ENCODE measurements at places on chromosomes 3 and 15.
A peak's percentile ranks its signal among the peaks of the same experiment; 100 is the strongest.

- no peak for DNase-seq
Measured at GRCh38 chr3:152192050-152192449, 76.7 kb upstream of the MBNL1 start.

- DNase-seq, result no peak
Measured at GRCh38 chr3:54633444-54634121, 294.3 kb downstream of the LRTM1 start.

DNA sequence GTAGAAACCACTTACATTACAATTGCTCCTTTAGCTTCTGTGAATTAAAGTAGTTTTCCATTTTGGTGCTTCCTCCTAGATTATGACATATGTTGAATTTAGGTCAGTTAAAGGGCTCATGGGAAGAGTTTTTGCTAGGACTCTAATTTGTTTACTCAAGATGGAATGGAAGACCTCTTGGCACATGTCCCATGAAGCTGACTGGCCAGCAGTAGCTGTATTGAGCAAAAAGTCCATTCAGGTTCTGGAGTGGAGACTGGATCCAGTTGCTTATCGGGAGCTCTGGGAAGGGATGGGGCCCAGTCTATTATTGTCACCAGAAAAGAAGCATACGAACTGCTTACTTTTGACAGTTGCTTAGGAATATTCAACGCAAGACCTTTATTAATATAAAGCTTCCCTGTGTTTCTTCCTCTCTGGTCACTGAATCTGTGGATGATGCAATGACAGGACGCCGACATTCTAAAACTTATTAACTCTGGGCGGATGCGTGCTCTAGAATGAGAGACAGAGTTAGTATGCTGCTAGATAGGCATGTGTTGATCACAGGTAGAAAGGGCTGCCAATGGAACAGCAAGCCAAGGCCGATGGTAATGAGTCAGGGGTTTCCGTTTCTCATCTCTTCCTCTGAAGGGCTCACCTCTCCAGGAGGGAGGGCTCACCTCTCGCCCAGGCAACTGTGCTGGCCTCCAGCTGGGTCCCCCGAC, 155.8 kb downstream of the NR1D2 start:
- no peak for DNase-seq

DNA sequence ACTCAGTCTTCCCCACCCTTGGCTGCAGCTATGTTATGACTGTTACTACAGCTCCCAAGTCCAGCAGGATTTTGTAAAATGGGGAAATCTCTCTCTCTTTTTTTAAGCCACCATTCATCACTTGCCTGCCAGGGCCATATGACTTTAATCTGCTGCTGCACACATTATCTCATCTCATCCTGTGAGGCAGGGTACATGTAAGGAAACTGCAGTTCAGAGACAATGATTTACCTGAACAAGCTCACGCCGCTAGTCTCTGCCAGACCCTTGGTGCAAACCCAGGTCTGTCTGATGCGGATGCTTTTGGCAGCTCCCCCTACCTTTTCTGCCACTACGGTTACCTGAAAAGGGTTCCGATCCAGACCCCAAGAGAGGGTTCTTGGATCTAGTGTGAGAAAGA, 78.3 kb downstream of the CHRNA7 start:
- DNase-seq, result no peak

GRCh38 chr15:38554354-38554753, 10.3 kb downstream of the RASGRP1 start:
- DNase-seq, result no peak

DNA sequence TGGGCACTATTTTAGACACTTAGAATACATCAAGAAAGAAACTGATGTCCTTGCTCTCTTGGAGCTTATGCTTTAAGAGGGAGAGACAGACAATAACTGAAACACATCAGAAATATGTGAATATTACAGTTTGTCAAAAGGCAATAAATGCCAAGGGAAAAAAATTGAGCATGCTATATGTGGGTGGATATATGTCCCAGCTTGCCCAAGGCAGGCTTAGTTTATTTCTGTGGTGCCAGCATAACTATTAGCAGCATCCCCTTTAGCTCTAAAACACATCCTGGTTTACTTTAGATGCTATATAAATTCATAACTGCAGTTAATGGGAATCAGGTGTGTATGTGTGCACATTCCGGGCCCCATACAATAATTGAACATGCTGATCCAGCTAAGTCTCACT, 191.2 kb upstream of the PDZRN3 start:
- no peak for DNase-seq

DNA sequence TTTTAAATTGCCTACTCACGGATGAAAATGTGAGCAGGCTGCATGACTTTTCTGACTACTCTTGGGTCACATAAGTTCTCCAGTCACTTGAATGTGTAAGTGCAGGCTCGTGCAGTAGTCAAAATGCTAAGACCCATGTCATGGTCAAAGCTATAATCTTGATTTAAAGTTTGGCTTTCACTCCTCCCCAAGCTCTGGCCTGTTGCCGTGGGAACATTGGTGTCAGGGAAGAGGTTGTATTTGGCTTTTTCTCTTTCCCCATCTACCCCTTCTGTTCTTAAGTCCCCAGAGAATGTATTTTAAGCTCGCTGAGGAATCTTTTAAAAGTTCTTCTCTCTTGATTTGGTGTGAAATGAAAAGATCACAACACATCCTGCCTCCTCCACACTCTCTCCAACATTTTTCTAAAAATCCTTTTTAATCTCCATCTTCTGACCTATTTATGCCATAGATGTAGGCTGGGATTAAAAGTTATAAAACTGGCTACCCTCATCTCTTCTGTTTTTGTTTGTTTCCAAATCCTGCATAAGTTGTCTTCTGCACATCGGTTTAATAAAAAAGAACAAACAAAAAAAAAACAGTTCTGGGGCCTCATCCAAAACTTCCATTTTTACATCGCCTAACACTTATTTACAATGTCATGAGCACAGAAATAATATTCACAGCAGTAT, 61.4 kb upstream of the ADAMTSL3 start:
- DNase-seq, result no peak

GRCh38 chr15:76961268-76962011, 29.9 kb downstream of the RCN2 start:
- no peak for DNase-seq

DNA sequence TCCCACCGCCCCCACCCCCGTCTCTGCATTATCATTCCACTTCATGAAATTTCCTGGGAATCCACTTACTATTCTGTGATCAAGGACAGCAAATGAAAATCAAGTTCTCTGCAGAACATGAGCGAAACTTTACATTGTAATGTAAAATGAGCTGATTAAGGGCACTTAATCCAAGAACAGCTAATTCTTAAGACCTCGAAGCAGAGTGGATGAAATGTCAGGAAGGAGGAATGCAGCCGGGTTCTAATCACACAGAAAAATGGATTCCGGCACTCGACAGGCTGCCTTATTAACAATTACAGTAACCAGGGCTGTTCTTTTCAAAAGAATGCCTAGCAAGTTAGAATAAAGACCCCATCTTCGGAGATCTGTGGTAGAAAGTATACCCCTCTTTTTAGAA, 57.5 kb downstream of the RFTN1 start:
- DNase-seq, result no peak

GRCh38 chr3:146024260-146024659, 136.7 kb downstream of the PLOD2 start:
- no peak for DNase-seq

GRCh38 chr15:31100738-31101137, 787 bp downstream of the TRPM1 start:
- DNase-seq, result no peak

DNA sequence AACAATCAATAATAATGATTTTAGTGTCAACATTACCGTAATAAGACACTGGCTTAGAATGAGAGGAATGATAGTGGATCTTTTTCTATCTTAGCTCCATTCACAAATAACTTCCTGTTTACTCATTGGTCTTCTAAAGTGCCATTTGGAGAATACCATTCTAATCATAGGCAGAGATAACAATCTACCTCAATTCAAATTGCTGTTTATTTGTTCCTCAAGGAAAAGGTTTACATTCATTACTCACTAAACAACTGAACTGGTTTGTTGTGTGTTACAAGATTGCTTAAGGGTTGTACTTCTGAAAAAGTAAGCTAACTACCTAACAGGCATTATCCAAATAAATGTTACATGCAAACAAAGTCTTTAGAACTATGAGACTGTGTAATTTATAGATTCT, 8.1 kb upstream of the PCOLCE2 start:
- no peak for DNase-seq

GRCh38 chr3:99662838-99663570, 24.6 kb downstream of the COL8A1 start:
- no peak for DNase-seq

DNA sequence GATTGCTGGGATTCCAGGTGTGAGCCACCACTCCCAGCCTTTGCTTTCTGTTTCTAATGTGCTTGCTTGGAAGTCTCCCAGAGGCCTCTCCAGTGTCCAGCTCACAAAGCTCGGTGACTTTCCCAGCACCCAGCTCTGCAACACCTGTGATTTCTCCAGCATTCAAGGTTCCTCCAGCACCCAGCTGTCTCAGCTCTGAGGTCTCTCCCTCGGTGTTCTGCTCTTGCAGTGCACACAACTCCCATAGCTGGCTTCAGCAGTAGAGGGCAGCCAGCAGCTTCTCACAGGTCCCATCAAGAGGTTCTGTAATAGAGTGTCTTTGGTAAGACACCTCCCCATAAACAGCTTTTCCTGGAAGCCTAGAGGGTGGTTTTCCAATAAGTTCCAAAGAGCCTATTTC, 75.1 kb downstream of the GRM7 start:
- no peak for DNase-seq

- DNase-seq, result no peak
Measured at GRCh38 chr15:24607636-24608035, 67.9 kb upstream of the NPAP1 start.

DNA sequence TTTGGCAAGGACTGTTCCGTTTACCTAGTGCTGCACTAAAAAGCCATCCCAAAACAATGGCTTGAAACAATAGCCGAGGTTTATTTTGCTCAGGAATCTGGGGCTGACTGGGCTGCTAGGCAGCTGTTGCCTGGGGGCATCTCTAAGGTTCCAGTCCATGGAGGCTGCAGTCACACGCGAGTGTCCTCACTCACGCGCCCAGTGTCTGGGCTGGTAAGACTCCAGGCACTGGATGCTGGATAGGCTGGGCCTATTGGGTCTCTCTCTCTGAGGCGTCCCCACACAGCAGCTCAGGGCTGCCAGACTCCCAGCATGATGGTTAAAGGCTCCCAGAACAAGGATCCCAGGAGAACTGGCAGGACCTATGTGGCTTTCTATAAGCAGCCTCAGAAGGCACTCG, 34.2 kb downstream of the ALS2CL start:
- no peak for DNase-seq

DNA sequence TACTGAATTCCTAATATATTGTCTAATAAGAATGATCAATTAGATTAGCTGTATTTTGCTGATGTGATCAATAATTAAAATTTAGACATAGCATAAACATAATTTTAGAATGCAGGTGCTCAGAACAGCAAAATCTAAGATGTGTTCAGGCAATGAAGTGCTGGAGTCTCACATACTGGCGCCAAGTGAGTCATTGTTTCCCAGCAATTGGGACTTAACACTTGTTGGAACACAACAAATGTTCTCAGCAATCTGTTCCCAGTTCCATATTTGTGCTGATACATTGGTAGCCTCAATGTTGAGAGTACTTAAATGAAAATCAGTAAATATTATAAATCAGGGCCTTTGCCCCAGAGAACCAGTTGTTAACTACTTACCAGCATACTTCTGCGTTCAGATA, 619.0 kb downstream of the ROBO1 start:
- DNase-seq, result no peak

GRCh38 chr15:38320866-38321265, 68.2 kb downstream of the SPRED1 start:
- no peak for DNase-seq

- peak; percentile 47 for DNase-seq
Measured at GRCh38 chr15:50057905-50058639, 61.0 kb downstream of the ATP8B4 start.

DNA sequence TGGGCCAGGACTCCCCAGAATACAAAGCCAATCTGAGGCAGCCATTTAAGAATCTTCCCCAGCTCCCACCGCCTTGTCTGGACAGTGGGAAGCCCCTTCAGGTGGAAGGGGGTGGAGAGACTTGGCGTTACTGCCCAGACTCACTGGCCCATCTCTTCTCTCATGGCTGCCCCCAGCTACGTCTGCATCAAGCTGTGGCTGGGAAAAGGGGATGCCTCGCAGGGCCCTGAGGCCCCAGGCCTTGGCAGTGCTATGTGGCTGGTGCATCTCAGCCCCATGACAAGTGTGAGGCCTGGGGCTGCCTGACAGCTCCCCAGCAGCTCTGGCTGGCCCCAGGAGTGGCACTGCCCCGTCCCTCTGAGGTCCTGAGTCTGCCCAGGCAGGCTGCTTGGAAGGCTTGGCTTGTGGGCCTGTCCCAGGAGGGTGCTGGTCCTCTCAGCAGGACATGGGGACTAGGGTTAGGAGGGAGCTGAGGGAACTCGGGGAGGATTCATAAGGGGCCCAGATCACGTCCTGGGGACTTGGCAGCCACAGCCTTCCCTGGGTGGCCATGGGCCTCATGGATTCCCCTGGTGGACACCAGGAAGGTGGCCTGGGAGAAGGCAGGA, 20.2 kb upstream of the SLC41A3 start:
- no peak for DNase-seq

DNA sequence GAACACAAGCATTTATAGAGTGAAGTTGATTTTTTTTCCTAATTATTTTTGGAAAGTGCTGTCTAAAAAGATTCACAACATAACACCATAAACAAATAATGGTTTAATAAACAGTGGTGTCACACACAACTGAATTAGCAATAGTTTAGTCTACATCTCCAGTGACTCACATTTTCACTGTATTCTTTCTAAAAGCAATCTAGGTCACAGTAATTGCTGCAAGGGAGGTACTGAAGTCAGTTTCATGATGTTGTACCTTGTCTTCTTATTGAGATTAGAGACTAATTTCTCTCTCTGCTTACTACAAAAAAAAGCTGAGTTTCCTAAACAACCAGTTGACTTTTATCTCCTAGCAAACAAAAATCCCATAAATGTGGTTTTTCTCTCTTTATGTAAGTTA, 29.6 kb downstream of the PLSCR4 start:
- DNase-seq, result no peak

GRCh38 chr3:23017801-23018200, 185.3 kb upstream of the UBE2E2 start:
- no peak for DNase-seq

GRCh38 chr15:75761446-75762356, 49.1 kb upstream of the CSPG4 start:
- no peak for DNase-seq

DNA sequence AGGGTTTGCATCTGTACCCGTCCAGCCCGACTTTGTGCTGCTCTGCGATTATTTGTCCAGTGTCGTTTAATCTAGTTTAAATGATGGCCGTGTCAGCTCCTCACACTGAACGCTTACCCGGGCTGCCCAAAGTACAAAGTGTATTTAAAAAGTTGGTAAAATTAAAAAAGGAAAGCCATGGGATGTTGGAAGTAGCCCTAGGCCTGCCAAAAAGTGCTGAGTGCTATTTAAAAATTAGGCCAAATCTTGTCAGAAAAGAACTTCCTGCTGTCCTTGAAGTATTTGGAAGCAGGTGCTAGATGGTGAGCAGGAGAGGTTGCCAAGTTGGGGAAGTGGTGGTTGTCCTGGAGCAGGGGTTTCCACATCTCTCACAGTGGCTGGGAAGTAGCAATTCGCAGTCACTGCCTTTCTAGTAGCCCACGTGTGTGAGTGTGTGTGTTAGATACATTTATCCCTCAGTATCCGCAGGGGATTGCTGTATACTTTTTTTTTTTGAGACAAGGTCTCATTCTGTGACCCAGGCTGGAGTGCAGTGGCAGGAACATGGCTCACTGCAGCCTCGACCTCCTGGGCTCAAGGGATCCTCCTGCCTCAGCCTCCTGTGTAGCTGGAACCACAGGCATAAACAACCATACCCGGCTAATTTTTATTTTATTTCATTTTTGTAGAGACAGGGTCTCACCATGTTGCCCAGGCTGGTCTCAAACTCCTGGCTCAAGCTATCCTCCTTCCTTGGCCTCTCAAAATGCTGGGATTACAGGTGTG, 664 bp downstream of the PPCDC start:
- peak; percentile 29 for DNase-seq

All from DMS79 treated with DMSO at 0.1 percent for 48 hours (cell line).